ENCODE measurements at places on chromosomes 7 and 10.

DNA sequence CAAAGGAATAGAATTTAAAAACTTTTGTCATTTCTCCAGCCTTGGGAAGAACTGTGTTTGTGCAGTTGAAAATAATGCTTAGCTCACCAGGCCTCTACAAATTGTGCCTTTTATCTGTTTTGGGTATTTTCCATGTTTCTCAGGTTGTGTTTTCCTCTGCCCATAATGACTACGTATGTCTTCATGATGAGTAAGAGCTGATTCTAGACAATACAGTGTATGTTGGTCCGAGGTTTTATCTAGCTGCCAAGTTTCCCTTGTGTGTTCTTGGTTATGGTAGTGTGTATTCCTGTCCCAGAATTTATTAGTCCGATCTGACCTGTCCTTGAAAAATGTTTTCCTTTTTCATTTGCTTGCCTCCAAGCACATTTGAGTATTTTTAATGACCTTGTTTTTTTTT, 83.7 kb upstream of the GLCCI1 start:
- no peak for DNase-seq

DNA sequence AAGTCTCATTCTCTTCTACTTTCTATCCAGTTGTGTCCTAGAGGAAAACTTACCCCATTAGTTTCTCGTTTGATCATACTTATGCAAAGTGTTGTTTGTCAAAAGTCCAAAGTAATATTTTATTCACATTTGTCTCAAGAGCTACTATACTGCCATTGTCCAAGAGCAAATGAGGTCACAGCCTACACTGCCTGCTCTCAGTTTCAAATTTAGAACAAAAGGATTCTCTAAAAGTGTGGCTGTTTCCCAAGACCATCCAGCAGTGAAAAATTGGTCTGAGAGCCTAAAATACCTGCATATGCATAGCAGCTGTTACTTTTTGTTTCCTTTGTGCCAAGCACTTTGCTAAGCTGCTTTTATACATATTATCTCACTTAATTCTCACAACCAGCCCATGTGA, 439.5 kb upstream of the NFE2L3 start:
- DNase-seq = no peak

GRCh38 chr10:67327626-67328535, 368.1 kb downstream of the CTNNA3 start:
- no peak for DNase-seq

DNA sequence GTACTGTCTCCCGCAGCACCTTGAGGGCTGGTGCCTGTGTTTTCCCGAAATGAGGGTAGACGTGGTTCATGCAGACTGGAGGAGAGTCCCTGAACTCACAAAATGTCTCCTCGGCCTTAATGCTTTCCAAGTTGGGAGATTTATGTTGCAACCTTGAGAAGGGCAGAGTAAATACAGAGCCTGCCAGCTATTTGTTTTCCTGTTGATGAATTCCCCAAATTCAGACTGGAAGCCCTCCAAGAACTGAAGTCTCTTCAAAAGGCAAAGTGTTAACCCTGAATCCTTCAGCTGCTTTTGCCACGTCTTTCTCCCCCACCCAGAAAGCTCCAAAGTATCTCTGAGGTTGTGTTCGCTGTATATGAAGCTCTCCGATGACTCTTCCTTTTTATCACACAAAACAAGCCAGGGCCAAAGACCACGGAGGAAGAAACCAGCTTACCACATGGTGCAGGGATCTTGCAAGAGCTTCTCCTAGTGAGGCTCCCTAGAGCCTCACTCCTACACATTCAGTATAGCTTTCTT, 254.7 kb upstream of the NFE2L3 start:
- no peak for DNase-seq

- DNase-seq = no peak
Measured at GRCh38 chr10:72464438-72464837, 109.7 kb upstream of the DNAJB12 start.

DNA sequence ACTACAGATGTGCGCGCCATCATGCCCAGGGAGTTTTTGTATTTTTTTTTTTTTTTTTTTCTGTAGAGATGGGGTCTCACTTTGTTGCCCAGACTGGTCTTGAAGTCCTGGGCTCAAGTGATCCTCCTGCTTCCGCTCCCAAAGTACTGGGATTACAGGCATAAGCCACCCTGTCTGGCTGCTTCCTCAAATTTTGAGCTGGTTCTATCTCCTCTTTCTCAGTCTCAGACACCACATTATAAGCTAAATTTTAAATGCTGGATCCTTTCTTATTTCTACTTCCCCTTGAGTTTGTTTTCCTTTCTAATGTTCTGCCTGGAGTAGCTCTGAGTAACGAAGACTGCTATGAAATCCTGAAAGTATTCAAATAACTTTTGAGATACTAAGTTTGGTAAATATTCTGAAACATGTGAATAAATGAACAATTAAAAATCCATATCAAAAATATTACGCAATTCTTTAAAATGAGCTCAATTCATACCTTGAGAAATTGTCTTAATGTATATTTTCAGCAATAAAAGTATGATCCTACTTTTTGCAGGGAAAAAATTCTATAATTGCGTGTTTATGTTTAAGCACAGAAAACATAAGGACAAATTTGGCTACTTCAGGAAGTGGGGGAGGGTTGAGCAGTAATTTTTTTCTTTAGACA, 15.0 kb downstream of the TCAF1 start:
- DNase-seq = no peak

- DNase-seq = no peak
Measured at GRCh38 chr10:71308985-71309384, 10.1 kb upstream of the SLC29A3 start.

DNA sequence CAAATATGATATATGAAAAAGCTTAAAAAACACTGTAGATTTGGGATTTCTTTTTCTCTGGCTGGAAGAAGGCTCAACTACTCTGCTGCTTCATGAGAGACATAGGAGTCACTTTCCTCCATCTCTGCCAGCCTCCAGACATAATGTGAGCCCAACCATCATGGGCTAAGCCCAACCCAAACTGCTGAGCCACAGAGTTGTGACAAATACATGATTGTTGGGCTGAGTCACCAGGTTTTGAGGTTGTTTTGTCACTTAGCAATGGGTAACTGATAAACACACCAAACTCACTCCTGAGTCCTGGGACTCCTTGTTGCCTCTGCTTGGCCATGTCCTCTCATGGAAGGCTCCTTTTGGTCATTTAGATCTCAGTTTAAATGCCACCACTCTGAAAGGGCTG, 381.8 kb upstream of the FZD8 start:
- DNase-seq = no peak

DNA sequence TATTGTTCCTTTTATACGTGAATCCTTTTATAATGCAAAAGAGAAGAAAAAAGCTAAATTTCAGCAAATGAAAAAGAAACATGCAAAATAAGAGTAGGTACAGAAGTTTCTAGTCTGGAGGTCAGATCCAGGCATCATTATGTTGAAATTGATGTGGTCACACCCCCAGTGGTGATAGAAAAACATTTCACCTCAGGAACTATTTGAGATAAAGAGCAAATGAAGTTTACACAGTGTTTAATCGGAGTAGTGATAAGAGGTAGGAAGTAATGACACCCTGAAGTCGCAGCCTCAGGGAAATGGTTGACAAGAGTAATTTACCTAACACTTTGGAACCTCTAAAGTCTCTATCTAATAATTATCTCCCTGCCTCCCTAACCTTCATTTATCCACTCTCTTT, 536.0 kb upstream of the STEAP1 start:
- no peak for DNase-seq

DNA sequence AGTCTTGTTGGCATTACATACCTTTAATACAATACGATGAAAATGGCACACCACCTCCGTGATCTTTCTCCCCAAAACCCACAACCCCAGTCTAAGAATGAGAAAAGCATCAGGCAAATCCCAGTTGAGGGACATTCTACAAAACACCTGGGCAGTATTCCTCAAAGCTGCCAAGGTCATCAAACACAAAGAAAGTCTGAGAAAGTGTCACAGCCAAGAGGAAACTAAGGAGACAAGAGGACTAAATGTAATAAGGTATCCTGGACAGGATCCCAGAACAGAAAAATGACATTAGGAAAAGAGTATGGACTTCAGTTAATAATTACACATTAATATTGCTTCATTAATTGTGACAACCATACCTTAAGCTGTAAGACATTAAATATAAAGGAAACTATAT, 14.5 kb upstream of the FRMD4A start:
- no peak for DNase-seq

GRCh38 chr10:33734393-33735155, 400.1 kb upstream of the NRP1 start:
- no peak for DNase-seq

- no peak for DNase-seq
Measured at GRCh38 chr10:62451611-62451975, 77.4 kb downstream of the ZNF365 start.

DNA sequence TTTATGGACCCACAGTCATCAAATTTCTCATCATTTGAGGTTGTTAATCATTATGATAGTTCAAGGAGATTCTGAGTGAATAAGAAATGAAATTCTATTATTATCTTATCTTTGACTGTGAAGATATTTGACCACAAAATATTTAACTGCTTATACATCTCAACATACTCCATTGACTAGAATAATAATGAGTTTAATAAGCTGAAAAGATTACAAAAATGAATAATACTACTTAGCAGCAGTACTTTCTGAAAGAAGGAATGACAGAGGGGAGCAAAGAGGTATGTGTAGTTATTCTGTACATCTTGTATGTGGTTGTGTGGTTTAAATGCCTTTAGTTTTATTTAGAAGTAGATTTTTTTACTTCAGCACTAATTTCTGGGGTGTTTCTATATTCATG, 214.2 kb downstream of the PRKG1 start:
- no peak for DNase-seq

- DNase-seq = no peak
Measured at GRCh38 chr7:1567896-1568510, 1.8 kb downstream of the PSMG3 start.

GRCh38 chr7:155948423-155948822, 136.2 kb upstream of the SHH start:
- DNase-seq = no peak

- no peak for DNase-seq
Measured at GRCh38 chr7:106858618-106859532, 6.2 kb upstream of the PIK3CG start.

GRCh38 chr7:142450206-142450605, 192.3 kb upstream of the PRSS58 start:
- no peak for DNase-seq

DNA sequence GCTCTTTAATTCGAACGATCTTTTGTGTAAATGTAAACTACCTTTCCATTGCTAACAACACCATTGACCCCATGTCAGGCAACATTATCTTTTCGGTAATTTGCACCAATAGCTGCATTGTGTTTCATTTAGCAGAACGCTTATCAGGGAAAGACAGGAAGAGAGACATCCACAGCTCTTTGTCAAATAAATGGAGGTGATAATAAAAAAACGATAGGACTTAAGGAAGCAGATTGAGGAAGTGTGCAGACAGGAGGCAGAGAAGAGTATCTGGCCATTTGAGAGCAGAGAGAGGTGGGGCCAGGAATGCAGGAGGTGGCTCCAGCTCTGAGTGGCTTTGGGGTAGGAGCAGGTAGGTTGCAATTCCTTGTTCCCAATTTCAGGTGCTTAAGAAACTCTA, 37.5 kb upstream of the ADARB2 start:
- no peak for DNase-seq

GRCh38 chr7:99559175-99559915, 903 bp downstream of the ZNF655 start:
- DNase-seq = no peak

- no peak for DNase-seq
Measured at GRCh38 chr10:69879634-69880257, 78.0 kb downstream of the COL13A1 start.

GRCh38 chr10:93280699-93281366, 201.3 kb downstream of the MYOF start:
- no peak for DNase-seq

DNA sequence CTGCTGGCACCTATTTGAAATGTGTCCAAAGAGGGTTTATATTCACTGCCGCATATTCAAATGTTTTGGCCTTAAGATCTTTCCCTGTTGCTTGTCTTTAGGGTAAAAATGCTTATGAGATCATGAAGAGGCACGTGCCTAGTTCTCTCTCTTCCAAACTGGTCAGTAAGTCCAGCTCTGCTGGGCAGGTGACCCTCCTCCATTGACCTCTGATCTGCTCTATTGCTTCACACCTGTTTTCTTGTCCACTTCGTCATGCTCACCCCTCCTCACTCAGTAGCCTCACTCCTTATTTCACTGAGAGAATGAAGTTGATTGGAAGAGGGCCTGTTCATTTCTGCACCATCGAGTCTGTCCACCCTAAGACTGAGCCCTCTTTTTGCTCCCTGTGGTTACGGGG, 140.5 kb upstream of the COBL start:
- DNase-seq = no peak

Data from GM19239 (cell line).